ENCODE measurements at places on chromosomes 6 and 20. TPM values are rescaled to one million over a fixed set of nuclear protein-coding genes. Genes with fewer than 3 reads are reported as not detected.

Gene PNPLA1
- not detected for total RNA-seq

Gene LTB
- total RNA-seq, result 0.35 TPM

Gene SMAP1
- total RNA-seq, result 25.5 TPM

Gene COL10A1
- total RNA-seq, result not detected

Gene RFX6
- not detected for total RNA-seq

Gene VWA7
- 0.44 TPM for total RNA-seq

Gene THBS2
- total RNA-seq, result 13.3 TPM

Gene HLA-DMB
- total RNA-seq, result 0.55 TPM

DNA sequence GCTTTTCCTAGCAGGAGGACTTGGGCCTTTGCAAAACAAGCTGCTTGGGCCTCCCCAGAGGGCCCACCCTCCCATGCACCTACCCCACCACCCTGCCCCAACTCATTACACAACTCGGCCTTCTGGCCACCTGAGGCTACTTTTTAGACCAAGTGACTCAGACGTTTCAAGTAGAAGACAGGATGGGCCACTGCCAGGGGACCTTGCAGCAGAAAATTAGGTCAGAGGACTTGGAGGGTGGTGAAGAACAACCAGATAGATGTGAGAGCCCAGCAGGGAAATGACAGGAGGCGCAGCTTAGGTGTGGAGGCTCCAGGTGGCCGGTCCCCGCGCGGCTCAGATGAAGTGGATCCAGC is 1.4 kb downstream of the PPP1R3D start:
- no peak for DNase-seq

- no peak for DNase-seq
Observed at GRCh38 chr6:167817729-167818128, 9.0 kb upstream of the AFDN start.

- DNase-seq, result no peak
Observed at GRCh38 chr20:57682184-57683101, 27.4 kb downstream of the PMEPA1 start.

DNA sequence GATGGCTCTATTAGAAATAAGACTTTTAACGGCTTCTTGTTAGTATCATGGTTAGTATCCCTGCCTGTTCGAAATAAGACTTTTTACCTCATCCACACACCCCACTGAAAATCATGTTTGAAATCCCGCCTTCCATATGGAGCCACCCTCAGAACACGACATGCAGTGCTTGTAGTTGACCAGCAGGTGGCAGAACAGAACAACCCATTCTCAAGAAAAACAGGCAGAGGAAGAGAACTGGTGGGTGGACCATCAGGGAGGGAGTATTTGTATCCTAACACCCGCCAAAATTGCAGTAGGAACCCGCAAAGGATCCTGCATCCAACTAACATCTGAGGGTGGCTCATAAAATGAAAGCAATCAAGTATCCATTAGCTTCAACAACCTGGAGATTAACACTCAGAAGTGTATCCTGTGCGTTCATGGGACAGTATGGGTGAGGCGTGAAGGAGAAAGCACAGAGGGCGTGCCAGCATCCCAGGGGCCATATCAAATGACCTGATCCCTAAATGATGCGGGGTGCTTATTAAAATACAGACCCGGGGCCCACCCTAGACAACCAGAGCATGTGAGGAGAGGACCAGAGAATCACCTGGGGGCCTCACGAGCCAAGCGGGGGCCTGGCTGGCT is 89.6 kb upstream of the NHSL1 start:
- DNase-seq, result peak; percentile 71

DNA sequence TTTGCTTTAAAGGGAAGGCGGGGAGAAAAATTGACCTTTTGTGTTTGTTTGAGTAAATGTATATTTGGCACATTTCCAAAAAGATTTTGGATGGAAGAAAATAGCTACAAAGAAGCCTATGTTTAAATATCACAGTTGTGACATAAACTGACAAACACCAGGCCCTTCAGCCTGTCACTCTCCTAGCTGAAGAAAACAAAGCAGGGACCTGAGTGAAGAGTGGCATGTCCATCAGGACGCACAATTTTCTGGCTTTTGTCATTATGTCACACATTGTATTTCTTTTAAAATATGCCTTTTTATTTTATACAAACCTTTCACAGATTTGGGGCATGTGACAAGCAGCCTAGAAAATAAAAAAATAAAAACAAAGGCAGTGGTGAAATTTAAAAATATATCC is 241.2 kb downstream of the OGFRL1 start:
- DNase-seq, result no peak

- no peak for DNase-seq
Observed at GRCh38 chr6:84752118-84752850, 12.1 kb downstream of the TBX18 start.

DNA sequence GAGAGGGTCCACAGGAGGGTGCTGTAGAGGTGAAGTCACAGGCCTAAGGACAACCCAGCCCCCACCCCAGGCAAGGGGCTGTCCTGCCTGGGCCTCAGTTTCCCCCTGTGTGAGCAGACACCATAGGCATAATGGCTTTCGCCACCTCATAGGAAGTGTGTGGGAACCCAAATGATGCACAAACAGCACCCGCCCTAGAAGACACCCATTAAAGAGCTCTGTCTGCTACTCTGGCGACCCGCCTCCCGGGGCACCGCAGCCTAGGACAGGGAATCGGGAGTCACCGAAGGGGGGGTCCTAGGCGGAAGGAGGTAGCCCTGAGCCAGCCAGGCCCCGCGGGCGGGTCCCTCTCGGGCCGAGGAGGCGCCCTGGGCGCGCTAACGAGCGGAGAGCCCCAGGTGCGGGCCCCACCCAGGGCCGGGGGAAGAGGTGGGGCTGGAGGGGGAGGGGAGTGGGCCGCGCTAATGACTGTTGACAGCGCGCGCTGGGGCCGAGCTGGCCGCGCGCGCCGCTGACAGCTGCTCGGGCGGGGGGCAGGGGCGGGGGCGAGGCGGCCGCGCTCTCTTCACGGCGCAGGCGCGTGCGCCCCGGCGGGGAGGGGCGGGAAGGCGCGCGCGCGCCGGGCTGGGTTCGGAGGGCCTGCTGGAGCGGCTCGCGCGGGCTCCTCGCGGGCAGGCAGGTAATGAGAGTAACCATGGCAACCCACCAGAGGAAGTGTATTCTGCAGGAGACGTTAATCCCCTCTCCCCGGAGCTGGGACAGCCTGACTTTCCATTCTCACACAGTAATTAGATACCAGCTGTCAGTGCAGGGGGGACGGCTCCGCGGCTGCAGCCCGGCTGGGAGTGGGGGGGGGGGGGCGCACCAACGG is 48.9 kb downstream of the NOL4L start:
- peak; percentile 100 for DNase-seq

- no peak for DNase-seq
Observed at GRCh38 chr6:37175332-37176267, 5.6 kb downstream of the PIM1 start.

DNA sequence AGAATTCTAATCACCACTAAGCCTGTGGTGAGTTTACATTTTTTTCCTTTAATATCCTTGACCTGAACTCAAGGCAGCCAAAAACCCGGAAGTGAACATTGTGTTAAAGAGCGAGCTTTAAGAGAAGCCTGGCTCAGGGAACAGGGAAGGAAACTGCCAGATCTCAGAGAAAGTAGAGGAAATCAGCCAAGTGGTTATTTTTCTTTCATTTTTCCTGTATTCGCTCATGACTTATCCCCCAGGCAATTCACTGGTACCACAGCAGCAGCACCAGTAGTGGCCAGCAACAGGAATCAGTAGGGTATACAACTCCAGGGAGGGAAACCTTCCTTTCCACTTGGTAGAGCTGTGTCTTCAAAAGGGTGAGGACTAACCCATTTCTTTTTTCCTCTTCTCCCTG is 89.6 kb upstream of the HMGCLL1 start:
- DNase-seq, result no peak

- peak; percentile 11 for DNase-seq
Observed at GRCh38 chr6:100913400-100914276, 32.5 kb upstream of the ASCC3 start.

GRCh38 chr20:50325215-50325614 is 134.6 kb downstream of the CEBPB start:
- DNase-seq, result no peak

GRCh38 chr6:53103993-53104675 is 38.9 kb downstream of the FBXO9 start:
- peak; percentile 6 for DNase-seq

GRCh38 chr20:46215913-46216707 is 92.2 kb downstream of the CDH22 start:
- peak; percentile 92 for DNase-seq

DNA sequence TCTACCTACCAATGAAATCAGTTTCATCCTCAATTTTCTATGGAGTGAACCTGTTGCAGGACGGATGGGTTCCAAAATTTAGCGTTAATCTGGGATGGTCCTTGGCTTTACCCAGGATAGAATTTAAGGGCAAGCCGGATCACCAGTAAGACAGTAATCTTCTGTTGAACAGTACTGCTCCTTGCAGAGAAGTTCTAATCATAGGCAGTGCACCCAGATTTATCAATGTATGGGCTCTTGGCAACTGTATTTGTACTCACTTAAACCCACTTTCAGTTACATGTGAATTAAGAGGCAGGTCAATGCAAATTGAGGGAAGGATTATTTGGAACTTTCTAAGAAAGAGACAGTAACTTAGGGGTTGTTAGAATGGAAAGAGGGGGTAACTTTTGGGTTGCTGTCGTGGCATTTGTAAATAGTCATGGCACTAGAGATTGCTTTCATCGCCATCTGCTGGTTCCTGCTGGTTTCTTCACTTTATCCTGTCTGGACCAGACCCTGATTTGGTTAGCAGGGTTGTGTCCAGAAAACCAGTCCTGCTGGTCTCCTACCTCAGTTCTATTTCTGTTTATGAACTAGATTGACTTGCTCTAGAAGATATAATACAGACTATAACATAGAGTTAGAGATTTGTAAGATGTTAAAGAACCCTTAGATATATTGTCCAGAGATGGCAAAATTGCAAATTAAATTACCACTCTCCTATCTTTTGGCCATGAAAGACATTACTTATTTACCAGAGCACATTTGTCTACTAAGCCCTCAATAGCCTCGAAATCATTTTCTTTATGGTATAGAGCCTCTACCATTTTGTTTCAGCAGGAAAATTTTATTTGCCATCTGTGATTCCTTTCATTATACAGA is 646.3 kb downstream of the UTRN start:
- DNase-seq, result peak; percentile 12

DNA sequence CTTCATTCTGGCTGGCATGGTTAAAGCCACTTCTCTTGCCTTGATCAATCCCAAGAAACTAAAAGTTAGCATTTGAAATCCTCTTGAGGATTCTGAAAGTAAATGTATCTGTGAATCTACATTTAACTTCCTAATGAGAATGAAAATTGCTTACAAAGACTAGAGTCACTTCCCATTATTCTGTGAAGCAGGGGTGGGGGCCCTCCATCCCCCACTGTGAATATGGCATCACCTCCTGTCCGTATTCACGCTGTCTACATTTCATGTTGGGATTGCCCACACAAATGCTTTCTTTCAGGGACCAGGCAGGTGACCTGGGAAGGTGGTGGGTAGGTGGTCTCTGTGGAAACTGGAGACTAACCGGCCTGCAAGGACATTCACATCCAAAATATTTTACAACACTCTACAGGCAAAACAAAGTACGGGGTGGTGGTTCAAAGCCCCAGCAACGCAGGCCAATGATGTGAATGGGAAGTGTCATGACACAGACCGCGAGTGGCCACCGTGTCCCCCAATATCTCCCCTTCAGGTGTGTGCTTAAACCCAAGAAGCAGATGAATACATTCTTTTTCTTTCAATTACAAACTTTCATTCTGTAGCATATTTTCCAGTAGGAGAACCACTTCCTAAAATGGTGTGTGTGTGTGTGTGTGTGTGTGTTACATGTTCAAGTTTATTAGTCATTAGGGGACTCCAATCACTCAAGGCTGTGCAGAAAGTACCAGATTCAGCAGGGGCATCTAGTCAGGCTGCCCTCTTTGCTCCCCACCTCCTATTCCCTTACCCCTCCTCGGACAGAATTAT is 132.2 kb downstream of the PRND start:
- DNase-seq, result no peak

- DNase-seq, result no peak
Observed at GRCh38 chr20:4102381-4102780, 87.0 kb upstream of the RNF24 start.

DNA sequence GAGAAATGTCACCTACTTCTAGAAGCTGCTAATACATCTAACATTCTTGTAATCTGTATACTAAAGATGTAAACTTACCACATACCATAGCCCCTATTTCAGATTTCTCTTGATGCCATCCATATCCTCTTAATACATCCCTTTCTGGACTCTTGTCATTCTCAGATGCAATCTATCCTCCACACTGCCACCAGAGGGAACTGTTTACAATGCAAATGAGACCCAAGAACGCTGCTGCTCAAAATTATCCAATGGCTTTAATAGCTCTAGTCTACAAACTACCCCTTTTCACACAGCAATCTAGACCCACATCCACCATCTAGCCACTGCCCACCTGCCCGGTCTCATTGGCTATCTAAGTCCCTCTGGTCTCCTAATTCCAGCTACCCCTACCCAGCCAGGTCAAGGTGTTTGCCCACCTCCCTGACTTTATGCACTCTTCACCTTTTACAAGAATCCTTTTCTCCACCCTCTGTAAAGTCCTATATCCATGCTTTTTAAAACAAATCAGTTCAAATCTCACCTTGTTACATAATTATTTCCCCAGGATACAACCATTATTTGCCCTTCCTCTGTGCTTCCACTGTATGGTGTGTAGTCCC is 14.8 kb downstream of the FAXC start:
- DNase-seq, result peak; percentile 25
